ENCODE measurements at places on chromosomes 12 and 14. TPM values are rescaled to one million over a fixed set of nuclear protein-coding genes. Genes with fewer than 3 reads are reported as not detected.

- H3K4me1 ChIP-seq: peaks cover 41% of the 10 kb centered on the region
- no peak for DNase-seq
- H3K27ac ChIP-seq: no peak overlapping the region
- H3K27me3 ChIP-seq: no peaks in the 10 kb centered on the region
- H3K36me3 ChIP-seq: no peaks in the 10 kb centered on the region
Observed at GRCh38 chr14:68182492-68182891, 362.9 kb downstream of the RAD51B start.

- no peaks in the 10 kb centered on the region for H3K36me3 ChIP-seq
- H3K27me3 ChIP-seq: no peaks in the 10 kb centered on the region
- DNase-seq: no peak
- H3K4me1 ChIP-seq: peaks cover 29% of the 10 kb centered on the region
Observed at GRCh38 chr12:30134229-30134628, 350.5 kb upstream of the TMTC1 start.

KRT6C gene
- total RNA-seq: not detected

GRCh38 chr12:11746024-11746771 lies 96.7 kb downstream of the ETV6 start:
- no peak overlapping the region for H3K4me3 ChIP-seq
- no peak for DNase-seq
- H3K4me1 ChIP-seq: peaks cover 32% of the 10 kb centered on the region
- H3K36me3 ChIP-seq: no peaks in the 10 kb centered on the region

GRCh38 chr14:24632336-24632735 lies 1.7 kb downstream of the GZMB start:
- H3K36me3 ChIP-seq: no peaks in the 10 kb centered on the region
- H3K27me3 ChIP-seq: peaks cover 2% of the 10 kb centered on the region
- no peak for DNase-seq

- no peak overlapping the region for H3K4me3 ChIP-seq
- peak overlapping the region; percentile 94 for H3K27ac ChIP-seq
- no peak for DNase-seq
- H3K4me1 ChIP-seq: peaks cover 45% of the 10 kb centered on the region
- no peaks in the 10 kb centered on the region for H3K27me3 ChIP-seq
- H3K36me3 ChIP-seq: no peaks in the 10 kb centered on the region
Observed at GRCh38 chr12:68239309-68239982, 13.8 kb upstream of the IL26 start.

GRCh38 chr12:67691220-67691619 lies 42.7 kb downstream of the DYRK2 start:
- peaks cover 4% of the 10 kb centered on the region for H3K4me1 ChIP-seq
- no peak overlapping the region for H3K27ac ChIP-seq
- H3K27me3 ChIP-seq: no peaks in the 10 kb centered on the region

MYO1H gene
- total RNA-seq: not detected

DNA sequence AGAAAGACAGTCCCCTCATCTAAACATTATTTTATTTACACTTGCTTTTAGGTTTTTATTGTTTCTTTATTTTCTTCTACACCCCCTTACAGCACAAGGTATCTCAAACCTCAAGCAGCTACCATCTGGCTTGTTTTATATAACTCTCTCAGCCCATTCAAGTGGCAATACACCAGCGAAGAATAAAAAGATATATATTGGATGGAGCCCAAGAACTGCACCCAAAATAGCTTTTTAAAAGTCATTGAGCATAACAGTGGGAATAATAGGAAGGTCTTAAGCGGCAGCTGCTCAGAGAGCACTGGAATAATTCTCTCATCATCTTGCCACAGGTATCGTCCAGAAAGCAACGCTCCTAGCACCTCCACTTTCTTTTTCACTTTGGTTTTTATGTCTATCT lies 322.5 kb downstream of the SYT1 start:
- H3K27ac ChIP-seq: no peak overlapping the region
- H3K4me3 ChIP-seq: no peak overlapping the region
- H3K36me3 ChIP-seq: no peaks in the 10 kb centered on the region
- no peak for DNase-seq

L3HYPDH gene
- 39.1 TPM for total RNA-seq

- no peak overlapping the region for H3K4me3 ChIP-seq
- H3K27ac ChIP-seq: no peak overlapping the region
- peaks cover 3% of the 10 kb centered on the region for H3K36me3 ChIP-seq
Observed at GRCh38 chr14:105153331-105153731, 15.2 kb downstream of the JAG2 start.

DNA sequence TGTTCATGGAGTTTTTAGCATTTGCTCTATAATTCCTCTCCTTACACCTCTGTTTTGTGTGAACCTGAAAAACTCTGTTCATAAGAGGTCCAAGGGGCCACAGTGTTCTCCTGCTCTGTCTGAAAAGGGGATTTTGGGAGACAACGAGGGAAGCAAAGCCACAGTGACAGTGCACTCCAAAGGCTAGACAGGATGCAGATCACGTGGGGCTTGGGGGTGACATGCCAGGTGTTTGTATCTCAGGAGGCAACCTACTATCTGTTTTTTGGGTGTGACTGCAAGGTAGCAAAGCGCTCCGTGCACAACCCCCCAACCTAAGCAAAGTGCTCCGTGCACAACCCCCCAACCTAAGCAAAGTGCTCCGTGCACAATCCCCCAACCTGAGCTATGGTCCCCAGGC lies 5.1 kb upstream of the CHD4 start:
- H3K4me3 ChIP-seq: no peak overlapping the region
- H3K27me3 ChIP-seq: no peaks in the 10 kb centered on the region
- peak overlapping the region; percentile 15 for H3K27ac ChIP-seq
- no peak for DNase-seq
- peaks cover 33% of the 10 kb centered on the region for H3K4me1 ChIP-seq

GRCh38 chr12:6716874-6717437 lies 6.9 kb upstream of the COPS7A start:
- no peaks in the 10 kb centered on the region for H3K27me3 ChIP-seq
- no peak overlapping the region for H3K4me3 ChIP-seq
- no peaks in the 10 kb centered on the region for H3K36me3 ChIP-seq

DNA sequence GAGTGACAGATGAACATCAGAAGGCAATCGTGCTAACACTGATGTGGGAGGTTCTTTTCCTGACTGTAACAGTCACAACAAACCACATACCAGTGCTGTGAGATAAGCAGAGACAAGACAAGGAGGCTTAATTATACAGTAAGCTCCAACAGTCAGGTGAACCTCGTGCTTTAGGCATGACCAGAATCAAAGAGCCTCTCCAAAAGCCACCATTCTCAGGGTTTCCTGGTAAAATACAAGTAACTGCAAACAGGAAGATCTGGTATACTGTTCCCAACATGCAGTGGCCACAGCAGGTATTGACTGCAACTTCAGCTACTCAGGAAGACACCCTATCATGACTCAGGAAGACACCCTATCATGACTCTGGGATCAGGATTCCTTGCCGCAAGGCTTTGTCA lies 47.3 kb upstream of the GTF2A1 start:
- no peak overlapping the region for H3K27ac ChIP-seq
- H3K4me1 ChIP-seq: no peaks in the 10 kb centered on the region
- H3K27me3 ChIP-seq: peaks cover 20% of the 10 kb centered on the region
- no peaks in the 10 kb centered on the region for H3K36me3 ChIP-seq
- H3K4me3 ChIP-seq: no peak overlapping the region
- DNase-seq: no peak

- no peaks in the 10 kb centered on the region for H3K27me3 ChIP-seq
- H3K27ac ChIP-seq: peak overlapping the region; percentile 22
- DNase-seq: no peak
- H3K4me1 ChIP-seq: peaks cover 74% of the 10 kb centered on the region
- no peaks in the 10 kb centered on the region for H3K36me3 ChIP-seq
- H3K4me3 ChIP-seq: no peak overlapping the region
Observed at GRCh38 chr12:93430280-93430679, 11.5 kb downstream of the UBE2N start.

DNA sequence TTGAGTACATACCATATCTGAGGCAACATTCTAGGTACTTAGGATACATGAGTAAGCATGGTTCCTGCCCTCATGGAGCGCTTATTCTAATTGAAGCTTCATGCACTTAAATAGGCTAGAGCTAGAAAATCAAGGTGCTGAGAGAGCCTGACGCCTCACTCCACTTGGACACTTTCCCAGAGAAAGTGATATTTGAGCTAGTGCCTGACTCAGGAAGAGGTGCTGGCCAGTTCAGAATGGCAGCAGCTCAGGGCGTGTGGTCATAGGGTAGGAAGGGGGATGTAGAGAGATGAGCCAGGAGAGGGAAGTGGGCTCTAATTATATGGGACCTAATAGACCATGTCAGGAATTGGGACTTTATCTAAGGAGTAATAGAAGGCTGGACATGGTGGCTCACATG lies 33.3 kb downstream of the TULP3 start:
- no peak overlapping the region for H3K4me3 ChIP-seq
- H3K36me3 ChIP-seq: peaks cover 26% of the 10 kb centered on the region
- H3K4me1 ChIP-seq: peaks cover 8% of the 10 kb centered on the region
- no peak for DNase-seq
- no peaks in the 10 kb centered on the region for H3K27me3 ChIP-seq

- peaks cover 1% of the 10 kb centered on the region for H3K36me3 ChIP-seq
- no peak overlapping the region for H3K4me3 ChIP-seq
- H3K4me1 ChIP-seq: peaks cover 15% of the 10 kb centered on the region
Observed at GRCh38 chr14:80055667-80056496, 155.4 kb downstream of the DIO2 start.

- peaks cover 7% of the 10 kb centered on the region for H3K4me1 ChIP-seq
- no peaks in the 10 kb centered on the region for H3K27me3 ChIP-seq
- H3K27ac ChIP-seq: no peak overlapping the region
- no peak overlapping the region for H3K4me3 ChIP-seq
- DNase-seq: no peak
- peaks cover 14% of the 10 kb centered on the region for H3K36me3 ChIP-seq
Observed at GRCh38 chr12:62655666-62656151, 189.1 kb downstream of the MON2 start.

DNA sequence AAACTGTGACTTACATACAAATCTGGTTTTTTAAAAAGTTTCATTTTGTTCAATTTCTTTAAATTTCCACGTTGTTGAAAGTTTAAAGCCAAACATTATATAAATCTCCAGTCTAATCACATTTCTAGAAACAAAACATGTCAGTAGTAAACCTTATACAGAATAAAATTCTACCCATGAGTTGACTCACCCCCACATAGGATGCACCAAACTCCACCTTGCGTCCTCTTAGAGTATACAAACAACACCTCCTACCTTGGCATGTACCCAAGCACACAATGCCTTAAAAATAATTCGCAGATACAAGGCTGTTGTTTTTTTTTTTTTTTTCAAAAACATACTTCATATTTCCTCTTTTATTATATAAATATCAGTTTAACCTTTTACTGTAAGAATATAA lies 3.3 kb downstream of the FBXL14 start:
- H3K4me3 ChIP-seq: peak overlapping the region; percentile 72
- H3K4me1 ChIP-seq: peaks cover 80% of the 10 kb centered on the region
- no peaks in the 10 kb centered on the region for H3K36me3 ChIP-seq
- DNase-seq: no peak

DNA sequence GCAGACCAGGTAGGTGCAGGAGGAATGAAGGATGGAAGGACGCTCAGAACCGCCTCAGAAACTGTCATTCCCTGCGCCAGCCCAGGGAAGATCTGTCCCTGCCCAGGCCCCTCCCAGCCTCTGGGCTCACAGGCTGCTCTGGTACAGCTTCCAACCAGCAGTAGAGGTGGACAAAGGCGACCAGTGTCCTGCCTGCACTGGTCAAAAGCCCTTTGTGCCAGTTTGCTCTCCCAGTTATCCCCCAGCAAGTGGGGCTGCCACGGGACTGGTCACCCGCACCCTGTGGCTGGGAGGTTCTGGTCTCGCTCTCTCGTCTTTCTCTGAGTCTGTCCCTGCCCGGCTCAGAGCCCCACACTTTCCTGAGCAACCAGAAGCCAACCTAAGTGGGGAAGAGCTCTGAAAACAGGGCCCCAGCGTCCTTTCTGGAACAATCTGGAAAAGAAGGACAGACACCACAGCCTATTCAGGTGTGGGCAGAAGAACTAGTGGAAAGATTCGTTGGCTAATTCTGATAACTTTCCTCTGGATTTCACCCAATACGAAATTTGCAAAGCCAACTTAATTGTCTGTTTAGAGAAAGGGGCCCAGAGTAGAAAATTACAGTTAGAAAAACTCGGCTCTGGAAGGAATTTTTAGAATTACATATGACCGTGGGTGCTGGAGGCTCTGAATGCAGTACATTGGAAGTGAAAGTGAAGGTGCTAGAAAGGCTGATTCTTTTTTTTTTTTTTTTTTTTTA lies 21.7 kb downstream of the SNRNP35 start:
- DNase-seq: no peak
- H3K27ac ChIP-seq: peak overlapping the region; percentile 99
- H3K4me1 ChIP-seq: peaks cover 61% of the 10 kb centered on the region
- H3K27me3 ChIP-seq: no peaks in the 10 kb centered on the region

TTC9 gene
- total RNA-seq: 1.6 TPM

- H3K27me3 ChIP-seq: peaks cover 1% of the 10 kb centered on the region
- H3K4me1 ChIP-seq: no peaks in the 10 kb centered on the region
- no peaks in the 10 kb centered on the region for H3K36me3 ChIP-seq
- no peak for DNase-seq
- no peak overlapping the region for H3K27ac ChIP-seq
Observed at GRCh38 chr12:22190969-22191368, 143.5 kb downstream of the ST8SIA1 start.

RPL10L gene
- total RNA-seq: not detected

TMTC3 gene
- total RNA-seq: 63.6 TPM

- no peaks in the 10 kb centered on the region for H3K4me1 ChIP-seq
- no peak for DNase-seq
- no peak overlapping the region for H3K4me3 ChIP-seq
- H3K36me3 ChIP-seq: no peaks in the 10 kb centered on the region
- H3K27ac ChIP-seq: no peak overlapping the region
- peaks cover 4% of the 10 kb centered on the region for H3K27me3 ChIP-seq
Observed at GRCh38 chr14:65961004-65961403, 525.2 kb upstream of the CCDC196 start.

- no peaks in the 10 kb centered on the region for H3K27me3 ChIP-seq
- peaks cover 33% of the 10 kb centered on the region for H3K4me1 ChIP-seq
- H3K4me3 ChIP-seq: no peak overlapping the region
- H3K36me3 ChIP-seq: peaks cover 5% of the 10 kb centered on the region
- H3K27ac ChIP-seq: peak overlapping the region; percentile 50
- no peak for DNase-seq
Observed at GRCh38 chr14:74843653-74844052, 32.3 kb downstream of the PROX2 start.

GRCh38 chr14:104314251-104314941 lies 176.0 kb downstream of the KIF26A start:
- no peak overlapping the region for H3K4me3 ChIP-seq
- H3K36me3 ChIP-seq: peaks cover 3% of the 10 kb centered on the region
- peaks cover 13% of the 10 kb centered on the region for H3K27me3 ChIP-seq
- H3K4me1 ChIP-seq: no peaks in the 10 kb centered on the region
- H3K27ac ChIP-seq: no peak overlapping the region
- DNase-seq: peak; percentile 77

- H3K36me3 ChIP-seq: no peaks in the 10 kb centered on the region
- no peak for DNase-seq
- H3K4me1 ChIP-seq: peaks cover 3% of the 10 kb centered on the region
- no peak overlapping the region for H3K27ac ChIP-seq
- H3K27me3 ChIP-seq: peaks cover 29% of the 10 kb centered on the region
Observed at GRCh38 chr12:49548822-49549648, 10.2 kb downstream of the KCNH3 start.

DLK1 gene
- total RNA-seq: not detected

C12orf50 gene
- total RNA-seq: not detected

- no peaks in the 10 kb centered on the region for H3K27me3 ChIP-seq
- H3K36me3 ChIP-seq: no peaks in the 10 kb centered on the region
- H3K4me3 ChIP-seq: no peak overlapping the region
- no peak overlapping the region for H3K27ac ChIP-seq
Observed at GRCh38 chr14:52119030-52119429, 50.2 kb upstream of the NID2 start.

All from chondrocyte (in vitro differentiated cells).